ENCODE measurements at places on chromosomes 11 and 22.

DNA sequence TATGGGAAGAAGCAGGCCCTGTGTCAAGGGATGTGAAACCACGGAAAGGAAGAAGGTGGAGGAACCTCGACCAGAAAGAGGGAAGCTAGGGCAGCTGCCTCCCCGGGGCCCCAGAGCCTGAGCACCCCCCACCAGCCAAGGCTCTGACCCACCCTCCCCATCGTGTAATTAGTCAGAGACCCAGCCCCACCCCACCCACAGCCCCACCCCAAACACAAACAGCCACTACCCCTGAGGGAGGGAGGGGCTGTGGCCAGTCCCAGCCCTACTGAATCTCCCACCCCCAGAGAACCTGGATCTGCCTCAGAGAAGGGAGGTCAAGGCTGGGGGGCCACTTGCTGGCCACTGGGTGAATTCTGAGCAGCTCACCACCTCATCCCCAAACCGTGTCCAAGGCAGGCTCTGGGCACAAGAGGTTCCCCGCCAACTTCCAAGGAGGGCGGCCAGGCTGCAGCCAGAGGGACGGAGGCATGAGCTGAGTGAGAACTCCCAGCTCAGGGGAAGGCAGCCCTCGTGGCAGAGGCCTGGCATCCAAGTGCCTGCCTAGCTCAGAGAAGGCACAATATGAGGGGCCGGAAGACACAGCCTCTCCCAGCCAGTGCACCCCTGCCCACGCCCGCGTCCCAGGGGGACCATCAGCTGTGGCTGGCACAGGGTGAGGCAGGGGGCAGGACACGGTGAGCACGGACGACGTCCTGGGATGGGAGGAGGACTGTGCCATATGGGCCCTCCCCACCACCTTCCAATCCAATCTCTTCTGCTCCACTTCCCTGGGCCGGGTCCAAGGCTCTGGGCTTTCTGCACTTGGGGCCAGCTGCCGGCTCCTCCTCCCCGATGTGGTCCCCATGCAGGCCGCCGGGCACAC, 2.7 kb downstream of the PLXNB2 start:
- no peak for DNase-seq

- no peak for DNase-seq
These were observed 49.8 kb downstream of the MORC2 start for GRCh38 chr22:30918761-30919160.

- DNase-seq = no peak
These were observed 19.6 kb downstream of the SPATA19 start for GRCh38 chr11:133825666-133826065.

DNA sequence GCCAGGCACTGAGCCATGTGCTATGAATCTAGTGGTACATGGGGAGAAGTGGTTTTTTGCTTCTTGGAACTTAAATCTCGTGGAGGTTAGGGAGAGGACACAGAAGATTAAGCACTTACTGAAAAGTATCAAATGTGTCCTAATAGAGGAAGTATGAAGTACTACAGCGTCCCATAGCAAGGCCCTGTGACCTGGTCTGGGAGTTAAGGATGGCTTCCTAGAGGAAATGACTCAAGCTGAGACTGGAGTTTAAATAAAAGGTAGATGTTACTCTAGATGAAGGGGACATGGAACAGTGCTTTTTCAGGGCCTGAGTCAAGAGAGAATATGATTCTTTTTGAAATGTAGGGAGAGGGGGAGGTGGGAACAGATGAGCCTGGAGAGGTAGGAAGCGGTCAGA, 202.9 kb downstream of the GRIK4 start:
- DNase-seq = no peak

- no peak for DNase-seq
These were observed 491.8 kb downstream of the ETS1 start for GRCh38 chr11:128095466-128095981.

- peak; percentile 52 for DNase-seq
These were observed 1.8 kb downstream of the ALKBH8 start for GRCh38 chr11:107563702-107564101.

- no peak for DNase-seq
These were observed 42.5 kb upstream of the SLC5A12 start for GRCh38 chr11:26764315-26764714.

DNA sequence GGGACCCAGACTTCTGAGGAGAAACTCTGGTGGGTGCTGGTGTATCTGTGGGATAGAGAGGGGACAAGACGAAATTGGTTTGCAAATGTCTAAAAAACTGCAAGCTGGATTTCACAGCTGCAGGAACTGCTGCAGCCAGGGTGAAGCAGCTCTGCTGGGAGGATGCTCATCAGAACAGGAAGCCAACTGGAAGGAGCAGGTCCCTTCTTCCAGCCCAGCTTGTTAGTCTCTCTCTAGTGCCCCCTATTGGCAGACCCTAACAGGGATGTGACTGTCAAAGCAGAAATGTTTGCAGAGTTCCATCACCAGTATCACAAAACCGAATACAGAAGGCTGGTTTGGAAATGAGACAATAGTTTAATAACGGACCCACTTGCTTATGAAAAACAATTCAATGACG, 74.8 kb upstream of the SLC22A12 start:
- peak; percentile 67 for DNase-seq

- no peak for DNase-seq
These were observed 652.1 kb upstream of the CHORDC1 start for GRCh38 chr11:90874986-90875385.

DNA sequence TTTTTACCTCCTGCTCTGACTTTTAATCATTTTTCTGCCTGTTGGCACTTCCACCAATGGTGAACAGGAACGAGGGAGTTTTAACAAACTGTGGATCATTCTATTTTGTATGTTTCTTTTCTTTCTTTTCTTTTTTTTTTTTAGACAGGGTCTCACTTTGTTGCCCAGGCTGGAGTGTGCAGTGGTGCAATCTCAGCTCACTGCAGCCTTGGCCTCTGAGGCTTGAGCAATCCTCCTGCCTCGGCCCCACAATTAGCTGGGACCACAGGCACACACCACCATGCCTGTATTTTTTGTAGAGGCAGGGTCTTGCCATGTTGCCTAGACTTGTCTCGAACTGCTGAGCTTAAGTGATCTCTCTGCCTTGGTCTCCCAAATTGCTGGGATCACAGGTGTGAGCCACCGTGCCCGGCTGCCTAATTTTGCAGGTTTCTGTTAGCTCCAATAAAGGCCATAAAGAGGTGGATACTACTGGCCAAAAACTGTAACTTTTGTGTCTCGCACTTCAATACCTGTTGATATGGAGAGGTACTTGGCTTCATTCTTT, 59.8 kb downstream of the SLC25A17 start:
- no peak for DNase-seq

GRCh38 chr11:128405714-128406662, 181.4 kb downstream of the ETS1 start:
- DNase-seq = no peak

GRCh38 chr22:33542722-33543121, 377.6 kb downstream of the LARGE1 start:
- no peak for DNase-seq

GRCh38 chr22:17695986-17696385, 57.4 kb downstream of the BCL2L13 start:
- DNase-seq = no peak

- DNase-seq = no peak
These were observed 35.5 kb upstream of the MOB2 start for GRCh38 chr11:1522081-1522424.

GRCh38 chr11:119901657-119902577, 172.9 kb upstream of the NECTIN1 start:
- no peak for DNase-seq

- DNase-seq = no peak
These were observed 103.7 kb downstream of the DSCAML1 start for GRCh38 chr11:117693344-117693743.

- no peak for DNase-seq
These were observed 43.6 kb downstream of the UVRAG start for GRCh38 chr11:75858613-75859012.

- no peak for DNase-seq
These were observed 126.2 kb downstream of the BCR start for GRCh38 chr22:23306438-23306921.

- DNase-seq = no peak
These were observed 1.8 kb downstream of the SYTL2 start for GRCh38 chr11:85809191-85809590.

DNA sequence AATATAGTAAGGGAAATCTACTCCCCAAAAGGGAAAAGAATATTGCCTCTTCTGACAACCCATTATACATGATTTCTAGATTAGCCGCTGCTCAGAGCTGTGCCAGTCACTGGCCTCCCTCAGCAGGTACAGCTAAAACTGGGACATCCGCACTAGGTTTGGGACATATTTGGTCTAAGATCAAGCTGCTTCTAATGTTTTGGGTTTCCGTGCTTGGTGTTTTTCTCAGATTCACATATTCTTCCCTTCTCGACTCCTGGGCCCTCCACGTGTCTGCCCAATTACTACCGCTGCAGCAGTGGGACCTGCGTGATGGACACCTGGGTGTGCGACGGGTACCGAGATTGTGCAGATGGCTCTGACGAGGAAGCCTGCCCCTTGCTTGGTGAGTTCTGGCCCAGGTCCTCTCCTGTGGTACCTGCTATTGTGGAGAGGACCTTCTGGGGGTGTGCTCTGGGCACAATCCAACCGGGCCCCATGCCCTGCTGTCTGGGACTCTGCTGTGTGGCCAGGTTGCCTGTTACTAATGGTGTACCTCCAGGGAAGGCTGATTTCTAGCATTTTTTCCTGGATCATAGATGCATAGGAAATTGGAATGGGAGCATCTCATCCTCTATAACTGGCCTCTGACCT, 138.1 kb upstream of the SORL1-AS1 start:
- no peak for DNase-seq

GRCh38 chr11:14636119-14636518, 7.5 kb upstream of the PDE3B start:
- no peak for DNase-seq

DNA sequence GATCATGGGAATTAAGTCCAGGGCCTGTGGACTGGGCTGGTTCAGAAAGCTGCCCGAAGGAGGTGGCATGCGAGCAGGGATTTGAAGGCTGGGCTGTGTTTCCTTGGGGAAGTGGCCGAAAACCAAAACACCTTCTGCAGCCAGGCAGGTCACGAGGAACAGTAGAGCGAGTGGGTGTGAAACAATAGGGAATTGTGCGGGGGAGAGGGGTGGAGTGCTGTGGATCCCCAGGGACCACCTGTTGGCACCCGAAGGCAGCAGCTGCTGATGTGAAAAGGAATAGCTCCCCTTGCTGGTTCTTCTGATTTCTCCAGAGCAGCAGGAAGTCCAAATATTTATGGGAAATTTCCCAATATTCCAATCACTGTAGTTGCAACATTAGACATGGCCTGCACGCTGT, 24.6 kb downstream of the TP53I11 start:
- DNase-seq = no peak

DNA sequence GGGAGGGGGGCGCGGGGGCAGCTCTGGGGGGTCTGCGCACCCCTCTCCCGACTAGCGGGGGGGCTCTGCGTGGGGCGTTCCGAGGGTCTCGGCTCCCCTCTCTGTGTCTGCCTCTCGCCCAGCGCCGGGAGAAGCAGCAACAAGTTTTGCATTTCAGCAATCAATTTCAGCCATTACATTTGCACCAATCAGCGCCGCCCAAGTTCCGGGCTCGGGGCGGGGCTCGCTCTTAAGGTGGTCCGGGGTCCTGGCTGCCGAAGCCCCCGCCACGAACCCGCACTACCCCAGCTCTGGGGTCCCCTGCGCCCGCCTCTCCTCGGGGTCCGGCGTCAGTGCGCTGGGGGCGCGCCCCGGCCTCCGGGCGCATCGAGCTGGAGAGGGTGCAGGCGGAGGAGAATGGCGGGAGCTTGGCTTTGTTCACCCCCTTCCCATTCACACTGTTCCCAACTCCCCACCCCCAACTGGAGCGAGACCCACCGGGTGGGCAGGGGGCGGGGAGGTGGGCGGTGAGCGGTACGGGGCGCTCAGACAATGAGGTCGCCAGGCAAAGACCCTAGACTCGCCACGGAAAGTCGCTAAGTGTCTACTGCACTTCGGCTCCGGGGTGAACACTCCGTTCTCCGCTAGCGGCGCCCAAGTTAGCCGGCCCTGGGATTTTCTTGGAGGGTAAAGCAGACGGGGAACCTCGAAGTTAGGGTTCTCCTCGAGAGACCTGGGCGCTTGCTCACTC, at the start of gene MN1:
TSS of gene MN1 (minus strand) at position 141 of the 730 bp plus-strand sequence. CDS start 1,213 bp downstream, outside the sequence.
- peak; percentile 86 for DNase-seq

GRCh38 chr11:2409611-2410468, 9.3 kb downstream of the TSSC4 start:
- DNase-seq = no peak

DNA sequence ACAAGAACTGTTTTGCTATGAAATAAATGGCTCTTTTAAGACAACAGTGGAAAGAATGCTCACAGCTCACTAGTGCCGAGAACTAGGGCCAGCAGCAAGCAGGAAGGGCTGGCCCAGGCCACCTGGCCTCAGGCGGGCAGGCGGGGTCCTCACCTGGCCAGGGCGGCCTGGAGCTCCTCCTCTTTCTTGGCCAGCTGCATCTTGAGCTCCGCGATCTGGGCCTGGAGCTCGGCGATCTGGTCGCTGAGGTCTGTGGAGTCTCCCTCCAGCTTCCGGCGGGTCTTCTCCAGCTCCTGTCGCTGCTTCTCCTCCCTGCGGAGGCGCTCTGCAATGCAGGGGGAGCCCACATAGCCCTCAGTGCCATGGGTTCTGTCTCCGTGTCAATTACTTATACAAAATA, 43.8 kb downstream of the APOL1 start:
- no peak for DNase-seq

- peak; percentile 9 for DNase-seq
These were observed 33.8 kb upstream of the DKK3 start for GRCh38 chr11:12042215-12042676.

GRCh38 chr11:67492069-67492727, 9.4 kb downstream of the AIP start:
- DNase-seq = no peak

DNA sequence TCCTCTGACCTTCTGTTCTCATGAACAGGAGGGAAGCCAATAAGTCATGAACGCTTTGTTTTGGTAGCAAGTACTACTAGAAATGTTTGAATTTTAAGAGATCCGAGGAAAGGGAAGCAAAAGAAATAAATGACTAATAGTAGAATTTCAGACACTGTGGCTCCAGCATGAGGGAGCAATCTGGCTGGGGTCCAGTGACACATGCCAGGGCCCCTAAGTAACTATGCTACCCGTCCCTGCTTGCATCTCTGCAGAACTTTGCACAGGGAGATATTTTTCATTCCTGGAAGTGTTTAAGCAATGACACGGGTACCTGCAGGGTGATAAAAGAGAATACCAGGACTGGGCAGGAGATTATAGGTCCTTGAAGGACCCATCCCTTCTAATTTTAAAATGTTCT, 7.3 kb upstream of the ADAMTS8 start:
- DNase-seq = no peak

DNA sequence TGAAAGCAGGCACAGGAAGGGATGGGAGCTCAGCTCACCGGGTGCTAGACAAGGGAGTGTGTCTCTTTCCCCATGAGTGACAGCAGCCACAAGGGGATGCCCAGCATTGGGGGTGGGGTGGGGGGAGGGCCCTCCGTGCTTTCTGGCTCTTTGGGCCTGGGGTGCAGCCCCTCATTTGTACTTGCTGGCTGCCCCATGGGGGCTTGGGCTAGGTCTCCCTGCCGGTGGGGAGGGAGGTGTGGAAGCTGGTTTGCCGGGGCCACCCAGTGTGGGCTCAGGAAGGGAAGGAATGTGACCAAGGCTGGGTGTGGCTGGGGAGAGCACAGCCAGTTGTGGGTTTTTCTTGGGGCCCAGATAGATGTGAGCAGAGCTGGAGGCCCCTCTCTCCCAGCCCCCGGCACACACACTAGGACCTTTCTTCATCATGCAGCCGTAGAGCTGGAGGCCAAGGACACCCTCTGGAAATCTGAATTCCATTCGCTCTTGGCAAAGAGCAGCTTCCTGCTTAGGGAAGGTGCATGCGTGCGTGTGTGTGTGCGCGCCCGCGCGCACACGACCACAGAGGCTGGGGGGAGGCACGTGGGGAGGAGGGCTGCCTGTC, 25.8 kb downstream of the KCNQ1OT1 start:
- no peak for DNase-seq

GRCh38 chr11:109612496-109612895, 190.5 kb downstream of the C11orf87 start:
- DNase-seq = no peak

Data from GM23338 (cell line).